ENCODE measurements at places on chromosomes 5 and 9.

GRCh38 chr9:86486891-86487837 is 133.0 kb upstream of the TUT7 start:
- no peak for DNase-seq

- DNase-seq, result no peak
These were observed 63.3 kb downstream of the DPYSL3 start for GRCh38 chr5:147446523-147446922.

DNA sequence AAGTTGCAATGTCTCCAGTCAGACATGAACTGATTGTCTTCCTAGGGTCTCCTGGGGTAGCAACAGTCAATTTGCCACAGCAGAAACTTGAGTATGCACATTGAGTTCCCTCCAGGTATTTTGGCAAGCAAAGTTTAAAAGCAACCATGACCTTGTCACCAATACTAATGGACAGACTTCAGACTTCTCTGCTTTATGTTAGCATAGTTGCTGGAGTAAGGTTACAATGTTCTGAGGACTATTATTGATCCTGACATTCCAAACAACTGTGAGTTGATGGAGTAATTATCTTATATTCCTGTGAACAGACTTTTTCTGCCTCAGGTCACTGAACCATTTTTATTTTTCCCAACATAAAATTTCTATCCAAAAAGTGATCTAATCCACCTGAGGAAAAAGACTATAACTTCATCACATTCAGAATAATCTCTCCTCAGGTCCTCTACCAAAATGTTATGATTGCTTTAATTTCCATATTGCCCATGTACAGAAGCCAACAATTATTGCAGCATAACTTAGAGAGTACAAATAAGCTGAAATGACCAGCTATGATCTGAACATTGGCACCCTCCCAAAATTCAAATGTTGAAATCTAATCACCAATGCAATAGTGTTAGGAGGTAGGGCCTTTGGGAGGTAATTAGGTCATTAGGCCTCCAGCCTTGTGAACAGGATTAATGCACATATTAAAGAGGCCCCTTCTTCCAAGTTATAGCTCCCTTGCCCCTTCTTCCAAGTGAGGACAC is 228.3 kb downstream of the PDE4D start:
- no peak for DNase-seq

DNA sequence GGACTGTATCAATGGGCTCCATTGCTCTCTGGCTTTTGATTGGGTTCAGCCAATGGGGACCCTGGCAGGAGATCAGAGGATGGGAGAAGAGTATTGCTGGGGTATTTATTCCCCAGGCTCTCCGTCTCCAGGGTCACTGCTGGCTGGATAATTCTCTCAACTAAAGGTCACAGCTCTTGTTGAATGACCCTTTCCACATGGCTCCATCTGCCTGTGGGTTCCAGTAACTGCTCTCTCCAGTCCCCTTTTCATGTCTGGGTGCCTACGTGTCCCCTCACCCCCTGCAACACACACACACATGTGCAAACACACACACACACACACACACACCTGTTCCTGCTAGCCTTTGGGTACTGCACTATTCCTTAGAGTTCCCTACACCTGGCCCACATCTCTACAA is 53.9 kb upstream of the RIC1 start:
- no peak for DNase-seq

GRCh38 chr9:76835571-76836283 is 70.2 kb downstream of the PRUNE2 start:
- no peak for DNase-seq

DNA sequence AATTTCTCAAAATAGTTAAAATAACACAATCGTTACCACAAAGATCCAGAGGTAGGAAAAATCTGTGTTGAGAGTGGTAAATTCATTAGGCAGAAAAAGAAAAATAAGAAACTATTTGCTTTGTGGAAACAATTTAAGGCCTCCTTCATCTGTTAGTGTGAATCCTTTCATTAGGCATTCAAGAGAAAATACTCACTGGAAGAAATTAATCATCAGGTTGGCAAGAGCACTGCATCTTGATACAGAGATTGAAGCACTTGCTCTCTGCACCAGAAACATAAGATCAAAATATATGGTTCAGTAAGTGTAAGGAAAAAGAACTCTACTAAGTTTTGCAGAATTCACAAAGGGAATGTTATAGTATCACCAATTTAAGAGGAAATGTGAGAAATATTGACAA is 44.4 kb downstream of the TTC39B start:
- DNase-seq, result no peak

GRCh38 chr9:130663258-130663976 is 977 bp upstream of the PRDM12 start:
- DNase-seq, result peak; percentile 52

- DNase-seq, result no peak
These were observed 62.1 kb upstream of the HSPA9 start for GRCh38 chr5:138637256-138637655.
